HFF-Myc (cell line): ENCODE measurements at places on chromosomes 4 and X.

DNA sequence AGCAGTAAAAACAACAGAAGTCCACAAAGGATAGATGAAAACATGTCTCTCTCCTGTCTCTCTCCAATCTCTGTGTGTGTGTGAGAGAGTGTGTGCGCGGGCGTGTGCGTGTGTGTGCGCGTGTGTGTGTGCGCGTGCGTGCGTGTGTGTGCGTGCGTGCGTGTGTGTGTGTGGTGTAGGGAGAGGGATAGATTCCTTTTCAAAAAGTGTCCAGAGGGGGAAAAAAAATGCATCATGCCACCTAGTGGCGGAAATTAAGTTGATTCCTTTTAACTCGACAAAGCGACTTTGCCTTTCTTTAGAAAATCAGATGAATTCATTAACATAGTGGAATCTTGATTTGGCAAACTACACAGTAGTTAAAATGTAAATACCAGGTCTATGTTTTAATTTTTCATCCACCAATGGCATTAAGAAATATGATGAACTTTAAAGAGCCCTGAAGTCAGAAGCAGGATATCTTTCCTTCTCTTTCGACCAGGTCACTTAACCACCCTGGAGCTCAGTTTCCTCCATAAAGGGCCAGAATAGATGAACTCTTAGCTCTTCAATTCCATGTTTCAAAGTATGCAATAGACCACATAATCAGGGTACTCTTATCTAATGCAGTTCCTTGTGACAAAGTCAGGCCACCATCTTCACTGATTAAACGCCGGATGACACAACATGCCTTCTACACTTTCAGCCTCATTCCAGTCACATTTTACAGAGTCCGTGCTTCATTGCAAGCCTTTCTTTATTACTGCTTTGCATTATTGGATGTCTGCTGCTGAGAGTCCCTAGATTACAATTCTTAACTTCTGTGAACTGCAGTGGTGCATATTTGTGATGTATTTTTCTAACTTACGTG lies 162.8 kb downstream of the FBXO8 start:
- DNase-seq: peak; percentile 46

- no peak for DNase-seq
These were observed 510.2 kb upstream of the LCORL start for GRCh38 chr4:18531731-18532130.

GRCh38 chr4:136742333-136742732 lies 790.0 kb downstream of the PCDH18 start:
- DNase-seq: no peak

- no peak for DNase-seq
These were observed 225.5 kb downstream of the PALLD start for GRCh38 chr4:168722391-168722790.

- DNase-seq: no peak
These were observed 559 bp upstream of the PCDH18 start for GRCh38 chr4:137532869-137533236.

GRCh38 chr4:26044524-26044923 lies 130.5 kb downstream of the SMIM20 start:
- DNase-seq: no peak

DNA sequence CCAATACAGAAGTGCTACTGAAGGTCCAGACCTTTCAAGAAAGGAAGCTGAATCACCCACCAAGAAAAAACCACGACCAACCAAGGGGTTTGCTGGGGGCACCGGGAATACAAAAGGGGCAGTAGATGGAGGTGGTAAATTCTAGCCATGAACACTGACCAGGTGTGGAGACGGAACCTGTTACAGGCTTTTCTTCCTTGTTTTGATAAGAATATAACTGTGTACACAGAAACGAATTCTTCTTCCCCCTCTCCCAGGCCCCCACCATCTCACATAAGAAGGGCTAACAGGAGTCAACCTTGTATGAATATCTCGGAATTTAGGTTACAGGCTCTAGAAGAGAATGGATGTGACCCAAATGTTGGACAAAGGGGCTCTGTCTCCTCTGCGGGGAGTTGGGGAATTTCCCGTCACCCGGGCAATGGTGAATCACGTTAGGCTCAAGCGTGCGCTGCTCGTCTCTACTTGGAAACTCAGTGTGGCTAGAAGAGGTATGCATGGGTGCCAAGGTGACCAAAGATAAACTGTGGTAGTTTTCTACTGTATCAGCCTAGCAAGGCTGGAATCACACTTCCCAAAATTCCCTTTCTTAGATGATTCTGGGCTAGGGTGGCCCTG lies 87.0 kb downstream of the AFAP1 start:
- DNase-seq: no peak

DNA sequence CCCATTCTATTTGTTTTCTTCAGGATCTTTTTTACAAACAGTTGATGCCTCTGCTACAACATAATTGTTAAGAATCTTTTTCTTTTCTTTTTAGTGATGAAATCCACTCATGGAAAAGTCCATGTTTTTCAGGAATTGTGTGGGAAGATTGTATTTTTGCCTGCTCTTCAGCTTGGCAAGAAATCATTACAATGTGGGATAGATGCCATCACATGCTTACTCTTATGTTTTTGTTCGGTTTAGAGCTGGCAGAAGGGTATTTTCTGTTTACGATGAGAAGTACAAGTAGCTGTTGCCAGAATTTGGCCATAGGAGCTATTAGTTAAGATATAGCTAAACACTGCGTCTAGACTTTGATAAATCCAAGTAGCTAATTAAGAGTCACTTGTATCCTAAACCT lies 2585.3 kb downstream of the ARAP2 start:
- no peak for DNase-seq

GRCh38 chr4:19262467-19262866 lies 989.2 kb upstream of the SLIT2 start:
- DNase-seq: no peak

- DNase-seq: no peak
These were observed 38.7 kb upstream of the MXD4 start for GRCh38 chr4:2300431-2301224.

DNA sequence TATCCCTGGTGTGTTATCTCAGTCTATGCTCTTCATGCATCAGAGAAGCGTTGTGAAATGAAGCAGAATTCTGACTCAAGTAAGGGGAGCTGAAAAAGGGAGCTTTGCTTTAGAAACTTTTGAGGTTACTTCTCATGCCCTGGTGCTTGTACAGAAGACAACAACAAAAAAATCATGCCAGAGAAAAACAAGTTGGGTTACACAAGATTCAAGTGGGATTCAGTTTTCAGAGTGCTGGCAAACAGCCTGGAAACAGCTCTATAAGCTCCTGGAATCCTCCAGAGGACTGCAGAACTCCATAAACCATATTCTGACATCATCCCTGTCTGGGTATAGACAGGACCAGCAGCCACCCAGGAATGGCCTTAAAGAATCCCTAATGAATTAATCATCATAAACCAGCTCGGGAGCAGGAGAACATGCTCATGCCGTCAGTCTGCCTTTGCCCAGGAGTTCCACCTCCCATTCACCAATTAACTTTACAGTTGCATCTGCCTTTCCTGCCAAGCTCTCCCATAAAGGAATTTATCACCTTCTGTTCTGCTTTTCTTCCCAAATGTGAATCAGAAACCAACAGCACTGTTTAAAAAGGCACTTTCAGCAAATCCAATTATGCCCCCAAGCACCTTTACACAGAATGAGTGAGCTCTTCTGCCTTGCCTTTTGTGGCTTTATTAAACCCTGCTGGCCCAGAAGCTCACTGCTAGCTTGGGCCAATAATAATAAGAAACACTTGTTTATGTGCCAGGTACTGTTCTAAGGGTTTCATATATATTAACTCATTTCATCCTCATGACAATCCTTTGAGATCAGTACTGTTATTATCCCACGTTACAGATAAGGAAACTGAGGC lies 54.5 kb upstream of the FBXW7 start:
- peak; percentile 84 for DNase-seq

GRCh38 chr4:26692014-26692726 lies 108.3 kb downstream of the TBC1D19 start:
- no peak for DNase-seq

- DNase-seq: no peak
These were observed 187.3 kb upstream of the FAM241A start for GRCh38 chr4:111957997-111958396.

DNA sequence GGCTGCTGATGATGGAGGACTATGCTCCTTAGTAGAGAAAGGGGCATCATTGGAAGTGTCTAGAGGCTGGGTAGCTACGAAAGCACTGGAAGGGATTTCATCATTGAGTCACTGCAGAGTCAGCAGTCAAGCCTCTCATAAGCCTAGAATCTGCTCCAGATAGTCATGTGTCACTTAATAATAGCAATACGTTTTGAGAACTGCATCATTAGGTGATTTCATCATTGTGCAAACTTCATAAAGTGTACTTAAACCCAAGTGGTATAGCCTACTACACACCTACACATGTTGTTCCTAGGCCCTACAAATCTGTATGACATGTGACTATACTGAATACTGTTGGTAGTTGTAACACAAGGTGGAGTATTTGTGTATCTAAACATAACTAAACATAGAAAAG lies 165.6 kb downstream of the PTTG2 start:
- DNase-seq: no peak

DNA sequence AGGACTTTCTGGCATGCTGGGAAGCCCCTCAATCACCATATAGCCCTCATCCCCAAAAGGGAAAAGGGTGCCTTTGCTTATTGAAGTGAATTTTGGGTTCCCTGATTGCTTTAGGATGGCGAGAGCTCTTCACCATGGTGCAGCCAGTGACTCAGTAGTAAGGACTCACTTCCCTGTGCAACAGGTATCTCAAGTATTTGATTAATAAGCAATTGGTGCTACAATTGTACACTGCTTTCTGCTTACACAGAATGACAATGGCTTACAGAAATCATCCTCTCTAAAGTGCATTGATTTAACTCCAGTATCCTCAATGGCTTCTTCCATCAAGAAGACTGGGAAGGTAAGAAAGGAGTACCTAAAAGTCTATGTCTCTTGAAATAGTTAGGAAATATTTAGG lies 143.7 kb upstream of the SMIM10 start:
- no peak for DNase-seq

GRCh38 chr4:140213749-140214148 lies 59.8 kb upstream of the MAML3 start:
- DNase-seq: no peak

DNA sequence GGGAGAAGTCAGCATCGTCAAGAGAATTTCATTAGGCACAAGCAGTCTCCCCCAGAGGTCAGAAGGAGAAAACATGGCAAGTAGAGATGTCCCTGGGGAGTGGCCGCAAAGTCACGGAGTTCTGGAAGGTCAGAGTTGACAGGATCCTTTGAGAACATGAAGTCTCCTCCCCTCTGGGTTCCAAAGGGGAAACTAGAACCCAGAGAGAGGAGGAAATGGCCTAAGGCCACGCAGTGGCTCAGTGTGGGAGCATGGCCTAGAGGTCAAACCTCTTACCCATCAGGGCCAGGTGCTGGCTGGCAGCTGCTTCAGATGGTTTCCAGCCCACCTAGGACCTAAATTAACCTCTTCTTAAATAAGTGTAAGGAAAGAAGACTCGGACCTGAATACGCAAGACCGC lies 884 bp downstream of the IDH3G start:
- DNase-seq: no peak

DNA sequence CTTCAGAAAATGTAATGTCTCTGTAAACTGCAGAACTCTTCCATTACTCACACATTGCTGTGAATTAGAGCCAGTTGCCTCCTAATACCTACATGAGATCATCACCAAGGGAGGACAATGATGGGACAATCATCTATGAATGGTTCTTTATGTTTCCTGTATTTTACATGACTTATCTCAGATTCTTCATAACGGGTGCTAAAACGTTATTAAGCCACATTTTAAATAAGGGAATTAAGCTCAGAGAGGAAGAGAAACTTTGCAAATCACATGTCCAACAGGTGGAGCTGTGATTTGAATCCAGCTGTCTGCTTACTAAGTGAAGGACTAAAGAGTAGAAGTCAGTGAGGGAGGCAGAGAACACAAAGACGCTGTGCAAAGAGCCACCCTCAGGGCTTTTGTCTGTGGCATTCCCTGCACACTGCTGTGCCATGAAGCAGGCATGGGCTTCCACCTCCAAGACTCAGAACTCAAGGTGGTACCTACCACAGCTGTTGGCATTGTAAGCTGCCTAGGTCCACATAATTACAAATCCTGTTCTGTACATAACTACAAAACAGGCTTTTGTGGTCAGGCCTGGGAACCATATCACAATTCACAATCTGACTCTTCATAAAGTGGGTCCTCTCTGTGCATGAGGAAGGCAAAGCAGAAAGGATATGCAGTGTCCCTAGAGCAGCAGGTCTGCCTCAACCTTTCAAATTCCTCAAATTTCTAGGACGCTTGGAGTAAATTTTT lies 12.8 kb downstream of the TBC1D9 start:
- no peak for DNase-seq

DNA sequence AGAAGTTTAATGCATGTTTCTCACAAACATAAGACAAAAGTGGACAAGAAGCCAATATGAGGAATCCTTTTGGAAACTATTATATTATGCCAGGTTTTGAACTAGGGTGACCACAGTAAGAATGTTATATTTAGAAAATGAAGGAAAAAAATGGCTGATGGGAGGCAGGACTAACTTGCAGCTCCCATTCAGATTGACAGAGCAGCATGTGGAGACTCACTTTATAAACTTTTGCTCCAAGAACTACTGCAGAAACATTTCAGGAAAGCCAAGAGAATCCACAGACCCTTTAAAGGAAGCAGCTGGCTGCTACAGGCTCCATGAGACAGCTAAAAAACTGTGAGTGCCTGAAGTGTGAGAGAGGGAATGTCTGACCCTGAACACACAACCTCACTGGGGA lies 738.6 kb upstream of the GRIA3 start:
- no peak for DNase-seq

DNA sequence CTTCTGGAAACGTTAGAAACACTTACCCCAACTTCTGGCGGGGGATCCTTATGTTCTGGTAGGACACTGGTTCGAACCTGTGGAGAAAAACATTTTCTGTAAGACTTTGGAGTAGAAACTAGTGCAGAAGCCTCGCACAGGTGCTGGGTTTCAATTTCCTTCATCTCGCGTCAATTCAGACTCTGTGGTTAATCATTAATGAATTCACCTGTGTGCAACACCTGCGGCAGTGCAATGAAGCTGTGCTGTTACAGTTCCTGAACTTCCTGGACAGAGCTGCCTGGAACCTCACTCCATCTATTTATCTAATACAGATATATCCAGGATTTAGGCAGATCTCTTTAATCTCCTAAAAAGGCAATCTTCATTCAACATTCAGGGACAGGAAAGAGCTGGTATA lies 531.4 kb downstream of the INPP4B start:
- DNase-seq: no peak

- no peak for DNase-seq
These were observed 160.3 kb upstream of the FRG1 start for GRCh38 chr4:189780391-189780790.

DNA sequence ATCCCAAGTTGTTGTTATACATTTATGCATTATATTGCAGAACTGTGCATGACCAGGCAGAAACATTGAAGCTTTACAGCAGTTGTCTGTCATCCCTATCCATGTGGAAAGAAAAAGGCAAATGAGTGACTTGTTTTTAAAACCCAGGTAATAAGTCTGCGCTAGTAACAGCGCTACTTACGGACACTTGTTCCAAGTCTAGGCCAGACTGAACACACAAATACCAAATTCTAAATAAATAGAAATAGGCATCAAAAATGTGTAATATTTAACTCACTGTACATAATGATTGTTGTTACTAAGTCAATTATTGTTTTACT lies 548 bp upstream of the MAML3 start:
- DNase-seq: no peak
